Activated CD4-positive, alpha-beta T cell treated with anti-CD3 and anti-CD28 coated beads, Interleukin-2, amount 50 U/mL, for 24 hours (primary cell): ENCODE measurements at places on chromosomes 5 and 9.

GRCh38 chr5:170393958-170394357 lies 4.8 kb upstream of the KCNMB1 start:
- no peak for DNase-seq

DNA sequence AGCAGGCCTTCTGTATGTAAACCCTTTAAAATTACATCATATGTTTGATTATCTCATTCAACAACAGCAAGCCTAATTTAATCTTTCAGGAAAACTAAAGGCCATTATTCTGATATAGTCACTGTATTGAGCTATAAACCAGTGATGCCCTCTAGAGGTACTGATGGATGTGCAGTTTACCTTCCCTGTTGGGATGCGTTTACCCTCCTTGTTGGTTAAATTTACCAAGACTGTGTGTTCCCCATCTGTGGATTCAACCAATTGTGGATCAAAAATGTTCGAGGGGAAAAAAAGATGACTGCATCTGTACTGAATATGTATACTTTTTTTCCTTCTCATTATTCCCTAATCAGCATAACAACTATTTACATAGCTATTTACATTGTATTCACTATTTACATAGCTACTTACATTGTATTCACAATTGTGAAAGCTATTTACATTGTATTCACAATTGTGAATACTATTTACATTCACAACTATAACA lies 3.7 kb upstream of the BAAT start:
- no peak for DNase-seq

DNA sequence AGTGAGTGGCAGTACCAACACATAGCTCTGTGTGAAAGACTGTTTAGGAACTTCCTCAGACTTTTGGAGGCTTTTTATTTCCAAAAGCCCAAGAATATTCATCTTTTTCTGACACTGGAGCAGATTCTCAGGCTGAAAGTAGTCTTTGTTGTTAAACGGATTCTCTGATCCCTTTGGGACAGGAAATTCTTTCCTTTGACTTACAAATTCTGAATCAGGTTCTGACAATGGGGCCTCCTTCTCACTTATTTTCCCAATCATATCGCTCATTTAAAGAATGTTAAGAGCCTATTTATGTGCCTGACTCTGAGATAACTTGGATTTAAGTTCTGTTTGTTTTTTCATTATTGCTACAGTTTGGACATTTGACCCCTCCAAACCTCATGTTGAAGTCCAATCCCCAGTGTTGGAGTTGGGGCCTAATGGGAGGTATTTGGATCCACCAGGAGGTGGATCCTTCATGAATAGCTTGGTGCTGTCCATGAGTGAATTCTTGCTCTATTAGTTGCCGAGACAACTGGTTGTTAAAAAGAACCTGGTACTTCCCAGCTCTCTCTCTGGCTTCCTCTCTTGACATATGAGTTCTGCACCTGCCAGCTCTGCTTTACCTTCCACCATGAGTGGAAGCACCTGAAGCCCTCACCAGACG lies 4.1 kb upstream of the ADGRV1 start:
- no peak for DNase-seq

DNA sequence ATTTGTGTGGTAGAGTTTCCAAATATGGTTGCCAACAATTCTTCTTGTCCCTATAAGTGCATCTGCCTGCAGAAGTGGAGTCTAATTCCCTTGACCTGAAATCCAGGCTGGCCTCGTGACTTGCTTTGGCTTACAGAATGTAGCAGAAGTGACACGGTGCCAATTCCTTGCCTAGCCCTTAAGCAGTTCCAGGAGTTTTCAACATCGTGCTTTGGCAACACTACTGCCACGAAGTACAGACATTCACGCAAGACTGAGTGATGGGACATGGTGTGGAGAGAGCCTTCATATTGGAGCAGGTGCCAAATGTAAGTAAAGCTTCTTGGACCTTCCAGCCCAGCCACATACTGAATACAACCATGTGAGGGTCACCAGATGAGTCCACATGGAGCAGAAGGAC lies 92.9 kb upstream of the NEK6 start:
- no peak for DNase-seq

GRCh38 chr9:79013715-79014610 lies 557.8 kb upstream of the TLE4 start:
- DNase-seq, result no peak

DNA sequence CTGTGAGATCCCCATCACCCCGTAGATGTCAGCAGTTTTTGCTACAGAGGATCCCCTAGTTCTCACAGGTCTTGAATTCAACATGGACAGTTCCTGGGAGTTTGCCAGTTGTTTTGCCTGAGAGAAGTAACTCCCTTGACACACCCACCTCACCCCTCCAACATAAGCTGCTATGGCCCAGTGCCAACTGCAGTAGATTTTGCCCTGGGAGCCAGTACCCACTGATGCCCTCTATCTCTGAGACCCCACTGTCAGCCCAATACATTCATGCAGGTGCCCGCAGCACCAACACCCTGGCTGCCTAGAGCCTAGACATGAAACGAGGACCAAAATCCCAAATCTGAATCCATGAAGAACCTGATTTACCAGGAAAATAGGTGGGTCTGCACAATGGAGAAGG lies 583.9 kb upstream of the CTNND2 start:
- DNase-seq, result no peak

DNA sequence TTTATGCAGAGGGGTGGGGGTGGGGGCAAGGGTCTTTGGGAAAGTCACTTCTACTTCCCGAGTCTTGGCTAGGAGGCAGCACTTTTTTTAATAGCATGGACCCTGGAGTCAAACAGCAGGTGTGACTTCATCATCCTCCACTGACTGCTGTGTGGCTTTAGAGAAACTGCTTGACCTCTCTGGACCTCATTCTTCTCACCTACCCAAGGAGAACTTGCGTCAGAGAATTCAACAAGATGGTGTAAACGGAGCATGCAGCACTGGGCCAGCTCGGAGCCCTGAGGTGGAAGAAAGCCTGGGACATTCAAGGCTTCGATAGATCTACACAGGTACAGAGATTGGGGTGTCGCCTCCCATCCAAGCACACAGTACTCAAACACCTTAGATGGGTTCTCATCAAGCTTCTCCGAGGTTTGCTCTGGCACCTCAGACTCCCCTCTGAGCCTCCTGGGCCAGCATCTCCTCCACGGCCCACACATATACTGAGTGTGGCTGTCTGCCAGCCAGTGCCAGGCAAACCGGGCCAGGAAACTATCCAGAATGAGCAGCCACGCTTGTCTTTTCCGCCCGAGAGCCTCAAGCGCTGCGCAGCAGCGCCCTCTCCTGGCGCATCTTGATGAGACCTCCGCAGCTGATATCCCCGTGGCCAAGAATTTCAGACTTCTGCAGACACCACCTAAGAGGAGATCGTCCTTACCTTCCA lies 4.6 kb upstream of the SLC25A48 start:
- no peak for DNase-seq
